Glutamatergic neuron (in vitro differentiated cells): ENCODE measurements at places on chromosomes 11 and 22.

GRCh38 chr11:27496461-27496860, 10.1 kb downstream of the LIN7C start:
- no peak for DNase-seq

- no peak for DNase-seq
Observed at GRCh38 chr11:17722000-17722643, 2.8 kb downstream of the MYOD1 start.

GRCh38 chr11:21472261-21472660, 720.6 kb upstream of the ANO5 start:
- no peak for DNase-seq

DNA sequence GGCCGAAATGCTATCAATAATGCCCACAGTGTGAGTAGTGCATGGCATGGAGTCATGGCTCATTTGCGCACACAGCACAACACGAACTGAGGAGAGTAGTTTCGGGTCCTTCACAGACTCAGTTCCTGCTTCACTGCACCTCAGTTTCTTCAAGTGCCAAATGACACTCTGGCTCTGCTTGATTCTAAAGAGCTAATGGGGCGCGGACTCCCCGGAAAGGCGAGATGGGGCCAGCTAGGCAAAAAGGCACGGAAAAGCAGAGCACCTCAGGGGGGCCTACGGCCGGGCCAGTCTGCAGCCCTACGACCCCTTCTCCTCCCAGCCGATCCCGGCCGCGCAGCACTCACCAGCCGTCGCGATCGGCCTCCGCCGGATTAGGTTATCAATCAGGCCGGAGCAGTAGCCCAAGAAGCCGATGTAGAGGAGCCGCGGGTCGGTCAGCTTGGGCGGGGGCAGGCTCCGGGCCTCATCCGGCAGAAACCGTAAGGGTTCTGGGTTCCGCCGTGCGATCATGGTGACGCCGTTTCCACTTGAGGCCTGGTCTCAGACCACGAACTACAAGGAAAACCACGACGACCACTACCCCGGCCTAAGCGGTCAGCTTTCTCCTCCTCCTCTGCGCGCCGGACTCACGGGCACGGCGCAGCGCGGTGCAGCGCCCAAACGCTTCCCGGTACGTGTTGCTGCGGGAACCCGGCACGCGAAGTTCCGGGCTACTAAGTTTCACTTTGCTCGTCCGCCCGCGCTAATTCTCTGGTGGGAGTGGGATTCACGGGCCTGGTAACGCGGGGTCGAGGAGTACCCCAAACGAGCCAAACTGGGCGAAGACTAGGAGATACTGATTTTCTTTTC, at the start of gene NDUFC2:
Gene NDUFC2 (minus strand): TSS at position 631 of the 852 bp plus-strand sequence. CDS start 118 bp downstream, at position 513.
- DNase-seq = peak; percentile 80

GRCh38 chr11:134366254-134366653, 34.5 kb downstream of the GLB1L2 start:
- DNase-seq = no peak

GRCh38 chr11:129574431-129574830, 198.8 kb downstream of the BARX2 start:
- DNase-seq = no peak

- DNase-seq = no peak
Observed at GRCh38 chr11:32259641-32260081, 168.8 kb downstream of the RCN1 start.

- DNase-seq = no peak
Observed at GRCh38 chr11:124878759-124879492, 13.7 kb downstream of the ROBO3 start.

GRCh38 chr22:46122980-46123693, 27.2 kb upstream of the PPARA start:
- DNase-seq = no peak

DNA sequence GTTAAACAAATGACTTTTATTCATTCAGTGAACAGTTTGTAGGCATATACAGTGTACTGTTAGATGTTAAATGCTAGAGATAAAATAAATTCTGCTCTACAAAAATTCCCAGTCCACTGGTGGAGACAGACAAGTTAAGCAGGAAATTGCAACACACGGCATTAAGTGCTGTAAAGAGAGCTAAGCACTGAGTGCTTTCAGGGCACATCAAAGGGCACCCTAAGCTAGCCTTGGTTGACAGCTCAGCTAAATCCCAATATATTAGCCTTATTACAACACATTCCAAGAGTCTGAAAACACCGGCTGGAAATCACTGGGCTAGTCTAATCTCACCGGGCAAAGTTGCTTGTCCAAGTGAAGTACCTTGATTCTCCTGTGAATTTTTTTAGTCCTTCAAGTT, 55.1 kb downstream of the NOX4 start:
- DNase-seq = no peak

- DNase-seq = no peak
Observed at GRCh38 chr11:22510741-22511140, 114.9 kb downstream of the FANCF start.

GRCh38 chr11:47689480-47689879, 25.7 kb downstream of the AGBL2 start:
- DNase-seq = no peak

- no peak for DNase-seq
Observed at GRCh38 chr11:128236506-128237498, 350.6 kb downstream of the ETS1 start.

GRCh38 chr22:49322231-49322630, 505.4 kb downstream of the BRD1 start:
- no peak for DNase-seq

- DNase-seq = peak; percentile 16
Observed at GRCh38 chr22:27995801-27996528, 76.9 kb upstream of the PITPNB start.

- DNase-seq = no peak
Observed at GRCh38 chr22:41820447-41820846, 12.5 kb upstream of the SREBF2 start.

DNA sequence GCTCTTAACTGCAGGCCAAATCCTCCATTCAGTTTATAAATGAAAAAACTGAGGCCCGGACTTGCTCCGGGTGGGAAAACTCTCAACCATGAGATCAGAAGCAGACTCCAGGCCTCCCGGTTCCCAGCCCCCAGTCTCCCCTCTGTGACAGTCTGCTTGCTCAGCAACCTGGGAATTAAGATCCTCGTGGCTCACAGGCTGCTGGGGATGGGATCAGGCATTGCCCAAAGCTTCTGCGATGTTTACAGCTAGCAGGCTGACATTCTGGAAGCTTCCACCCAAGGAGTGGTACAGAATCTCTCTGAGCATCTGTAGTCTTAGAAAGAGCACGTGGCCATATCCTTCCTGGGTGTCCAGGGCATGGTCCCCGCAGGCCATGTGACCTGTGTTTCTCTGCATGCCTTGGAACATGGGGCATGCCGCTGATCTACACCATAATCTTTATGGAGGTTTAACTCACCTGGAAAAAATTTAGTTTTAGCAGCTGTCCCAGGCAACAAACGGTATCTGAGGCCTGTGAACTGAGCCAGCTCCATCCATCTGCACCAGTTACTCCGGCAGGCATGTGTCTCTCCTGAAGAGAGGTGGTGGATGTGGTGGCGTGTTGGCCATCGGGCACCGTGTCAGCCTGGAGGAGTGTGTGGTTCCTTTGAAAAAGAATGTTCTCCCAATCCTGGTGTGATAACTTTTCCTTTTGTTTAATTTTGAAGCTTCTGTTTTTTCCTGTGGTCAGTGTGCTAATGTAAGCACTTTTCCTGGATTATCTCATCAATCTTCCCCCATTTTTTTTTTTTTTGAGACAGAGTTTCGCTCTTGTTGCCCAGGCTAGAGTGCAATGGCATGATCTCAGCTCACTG, 7.9 kb downstream of the FBLN1 start:
- no peak for DNase-seq

GRCh38 chr11:58576887-58577471, 1.3 kb upstream of the LPXN start:
- no peak for DNase-seq

- no peak for DNase-seq
Observed at GRCh38 chr11:61460986-61461385, 31.1 kb downstream of the SDHAF2 start.

GRCh38 chr11:131912134-131912533, 541.7 kb downstream of the NTM start:
- no peak for DNase-seq

- DNase-seq = no peak
Observed at GRCh38 chr11:3007404-3008010, 15.4 kb upstream of the NAP1L4 start.

DNA sequence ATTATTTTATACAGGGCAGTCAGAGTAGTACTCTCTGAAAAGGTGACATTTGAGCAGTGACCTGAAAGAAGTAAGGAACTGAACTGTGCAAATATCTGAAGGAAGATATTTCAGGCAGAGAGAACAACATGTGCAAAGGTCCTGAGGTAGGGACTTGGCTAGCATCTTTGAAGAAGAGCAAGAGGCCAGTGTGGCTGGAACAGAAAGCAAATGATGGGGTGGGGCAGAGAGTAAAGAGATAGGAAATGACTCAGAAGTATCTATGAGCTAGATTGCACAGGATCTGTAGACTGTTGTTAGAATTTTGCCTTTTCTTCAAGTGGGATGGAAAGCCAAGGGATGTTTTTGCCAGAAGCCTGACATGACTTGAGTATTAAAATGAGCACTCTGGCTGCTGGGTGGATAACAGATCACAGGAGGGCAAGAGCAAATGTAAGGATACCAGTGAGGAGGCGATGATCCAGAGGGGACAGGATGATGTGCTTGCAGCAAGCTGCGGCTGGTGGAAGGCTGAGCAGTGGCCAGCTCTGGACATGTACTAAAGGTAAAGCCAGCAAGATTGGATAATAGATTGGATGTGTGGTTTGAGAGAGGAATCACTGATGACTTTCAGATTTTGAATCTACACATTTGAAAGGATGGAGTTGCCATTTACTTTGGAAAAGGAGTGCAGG, 33.2 kb upstream of the TTC12 start:
- DNase-seq = no peak

DNA sequence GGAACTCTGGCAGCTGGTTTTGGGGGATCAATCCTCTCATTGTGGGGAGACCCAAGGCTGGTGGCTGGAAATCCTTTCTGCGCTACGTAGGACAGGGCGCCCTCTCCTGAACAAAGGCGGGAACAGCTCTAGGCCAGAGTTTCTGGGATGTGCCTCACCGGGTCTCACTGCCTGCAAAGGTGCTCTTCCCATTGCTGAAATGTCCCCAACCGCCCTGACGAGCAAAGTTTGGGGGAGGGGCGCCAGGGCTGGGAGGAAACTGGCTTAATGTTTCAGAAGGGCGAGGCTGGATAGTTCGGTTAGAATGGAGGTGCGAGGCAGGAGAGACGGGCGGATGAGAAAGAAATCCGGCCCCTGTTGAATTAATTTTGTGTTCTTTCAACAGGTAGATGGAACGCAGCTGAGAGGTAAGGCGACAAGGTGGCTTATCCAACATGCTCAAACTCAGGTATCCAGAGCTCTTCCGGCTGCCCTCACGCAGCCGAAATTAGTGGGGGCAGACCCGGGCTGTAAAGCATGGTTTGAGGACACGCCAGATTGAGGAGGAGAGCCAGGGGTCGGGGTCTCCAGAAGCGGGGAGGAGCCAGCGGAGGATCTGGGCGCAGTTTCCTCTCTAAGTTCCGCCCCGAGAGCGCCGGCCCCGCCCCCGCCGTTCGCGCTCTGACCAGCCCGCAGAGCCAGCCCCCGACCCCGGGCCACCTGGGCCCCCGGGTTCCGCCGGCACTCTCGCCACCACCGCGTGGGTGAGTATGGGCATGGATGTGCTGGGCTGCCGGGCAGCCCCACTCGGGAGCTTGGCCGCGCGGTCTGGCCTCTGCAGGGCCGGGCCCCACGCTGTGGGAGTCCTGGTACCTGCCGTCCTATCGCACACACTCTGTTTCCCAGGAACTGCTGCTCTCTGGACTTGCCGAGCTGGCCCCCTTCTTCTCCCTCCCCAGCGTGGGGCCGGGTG, at the start of gene PGAP2:
Gene PGAP2 (plus strand): TSS at position 652 of the 952 bp plus-strand sequence. CDS start 2,700 bp downstream, outside the sequence.
- DNase-seq = peak; percentile 78

DNA sequence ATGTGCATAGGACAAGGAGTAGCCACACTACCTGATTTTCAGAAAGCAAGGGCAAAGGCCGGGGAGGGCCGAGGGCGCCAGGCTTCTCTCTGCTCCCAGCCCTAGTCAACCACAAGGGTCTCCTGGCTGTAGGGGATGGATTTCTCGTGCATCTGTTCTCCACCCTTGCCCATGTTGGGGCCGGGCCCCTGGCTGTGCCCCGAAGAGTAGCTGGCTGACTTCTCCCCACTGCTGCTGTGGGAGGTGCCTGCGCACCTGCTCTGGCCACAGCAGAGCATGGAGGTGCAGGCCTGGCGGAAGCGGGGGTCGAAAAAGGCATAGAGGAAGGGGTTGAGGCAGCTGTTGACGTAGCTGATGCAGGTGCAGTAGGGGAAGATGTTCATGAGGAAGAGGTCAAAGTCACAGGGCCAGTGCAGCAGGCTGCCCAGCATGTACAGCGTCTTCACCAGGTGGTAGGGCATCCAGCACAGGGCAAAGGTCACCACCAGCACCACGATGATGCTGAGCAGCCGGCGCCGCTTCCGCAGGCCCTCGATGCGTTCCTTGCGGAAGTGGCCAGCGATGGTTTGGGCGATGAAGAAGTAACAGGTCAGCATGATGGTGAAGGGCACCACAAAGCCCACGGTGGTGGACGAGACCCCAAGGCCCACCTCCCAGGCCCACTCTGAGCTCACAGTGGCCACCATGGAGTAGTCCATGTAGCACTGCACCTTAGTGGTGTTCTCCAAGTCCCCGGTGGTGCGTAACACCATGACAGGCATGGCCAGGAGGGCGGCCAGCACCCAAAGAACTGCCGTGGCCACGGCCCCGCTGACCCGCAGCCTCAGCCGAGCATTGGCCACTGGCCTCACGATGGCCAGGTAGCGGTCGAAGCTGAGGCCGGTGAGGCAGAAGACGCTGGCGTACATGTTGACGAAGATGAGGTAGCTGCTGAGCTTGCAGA, 1.0 kb downstream of the APLNR start:
- DNase-seq = no peak

DNA sequence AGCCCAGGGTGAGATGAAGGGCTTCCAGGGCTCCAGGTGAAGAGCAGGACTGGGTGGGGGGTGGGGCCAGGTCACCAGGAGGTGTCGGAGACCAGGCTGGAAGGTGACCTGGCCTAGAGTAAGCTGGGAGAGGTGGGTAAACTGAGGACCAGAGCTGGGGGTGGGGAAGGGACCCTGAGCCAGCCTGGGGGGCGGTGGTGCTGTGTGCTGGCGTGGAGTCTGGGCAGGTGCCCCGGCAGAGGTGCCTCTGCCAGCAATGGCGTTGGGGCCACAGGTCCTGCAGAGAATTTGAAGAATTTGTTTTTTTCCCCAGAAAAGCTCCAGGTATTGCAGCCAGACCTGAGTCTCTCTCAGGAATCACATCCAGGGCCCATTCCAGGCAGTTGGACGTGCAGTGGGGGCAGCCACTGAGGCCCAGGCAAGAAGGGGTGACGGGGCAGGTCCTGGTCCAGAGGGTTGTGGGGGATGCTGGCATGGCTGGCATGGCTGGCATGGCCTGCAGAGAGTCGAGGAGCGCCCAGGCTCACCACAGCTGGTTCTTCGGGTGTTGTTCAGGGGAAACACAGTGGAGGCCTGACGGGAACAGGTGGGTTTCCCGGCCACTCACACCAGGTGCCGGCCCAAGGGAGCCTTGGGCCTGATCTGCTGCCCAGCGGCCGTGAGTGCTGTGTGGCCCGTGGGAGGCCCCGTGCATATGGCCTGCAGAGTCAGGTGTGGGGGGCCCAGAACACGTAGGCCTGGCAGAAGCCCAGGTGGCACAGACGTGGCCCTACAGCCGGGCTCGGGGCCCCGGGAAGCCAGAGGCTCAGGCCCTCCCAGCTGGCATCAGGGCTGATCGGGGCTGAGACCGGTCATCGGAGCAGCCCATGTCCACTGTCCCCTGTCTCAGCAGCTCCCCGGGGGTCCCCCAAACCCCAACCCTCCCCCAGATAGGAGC, 6.4 kb upstream of the MUC6 start:
- no peak for DNase-seq
